Spinal cord (tissue), 10 donors: ENCODE measurements at places on chromosomes 5 and 9.

DNA sequence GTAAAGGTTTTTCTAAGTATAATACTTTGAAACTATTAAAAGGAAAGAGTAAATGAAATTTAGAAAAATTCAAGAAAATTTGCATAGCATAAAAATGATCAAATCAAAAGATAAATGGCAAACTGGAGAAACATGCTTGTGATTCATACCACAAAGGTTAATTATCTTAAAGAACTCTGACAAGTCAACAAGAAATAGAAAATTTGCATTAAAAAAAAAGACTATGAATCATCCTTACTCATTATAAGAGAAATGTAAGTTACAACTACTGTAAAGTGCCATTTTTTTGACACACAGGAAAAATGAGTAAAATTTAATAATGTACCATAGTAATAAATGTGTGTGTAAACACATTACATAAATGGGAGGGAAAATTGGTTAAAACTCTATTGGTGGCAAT, 624.4 kb upstream of the C9orf72 start:
- no peaks in the 10 kb centered on the region for H3K4me1 ChIP-seq
- H3K27ac ChIP-seq: no peak overlapping the region
- H3K4me3 ChIP-seq: no peak overlapping the region
- no peaks in the 10 kb centered on the region for H3K36me3 ChIP-seq
- H3K27me3 ChIP-seq: no peaks in the 10 kb centered on the region

DNA sequence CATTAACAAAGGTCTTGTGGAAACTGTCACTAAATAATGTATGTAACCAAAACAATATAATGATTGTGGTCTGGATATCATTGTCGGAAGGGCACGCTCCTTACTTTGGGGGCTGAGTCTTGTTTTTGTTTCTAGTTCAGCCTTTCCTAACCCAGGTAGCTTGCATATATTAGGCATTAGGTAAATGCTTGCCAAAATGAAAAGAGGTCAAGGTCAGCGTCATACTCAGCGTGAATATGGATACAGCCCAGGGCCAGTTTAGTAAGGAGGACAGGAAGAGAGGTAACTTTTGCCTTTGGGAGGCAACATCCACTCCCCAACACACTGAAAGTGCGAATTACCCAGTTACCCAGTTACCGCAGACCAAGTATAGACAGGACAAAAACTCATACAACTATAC, 171.4 kb downstream of the RAB3C start:
- no peaks in the 10 kb centered on the region for H3K36me3 ChIP-seq
- H3K27ac ChIP-seq: no peak overlapping the region
- no peaks in the 10 kb centered on the region for H3K27me3 ChIP-seq
- no peak overlapping the region for H3K4me3 ChIP-seq

GRCh38 chr5:168898247-168898911, 319.2 kb upstream of the PANK3 start:
- no peaks in the 10 kb centered on the region for H3K27me3 ChIP-seq
- H3K4me1 ChIP-seq: no peaks in the 10 kb centered on the region
- H3K27ac ChIP-seq: no peak overlapping the region

DNA sequence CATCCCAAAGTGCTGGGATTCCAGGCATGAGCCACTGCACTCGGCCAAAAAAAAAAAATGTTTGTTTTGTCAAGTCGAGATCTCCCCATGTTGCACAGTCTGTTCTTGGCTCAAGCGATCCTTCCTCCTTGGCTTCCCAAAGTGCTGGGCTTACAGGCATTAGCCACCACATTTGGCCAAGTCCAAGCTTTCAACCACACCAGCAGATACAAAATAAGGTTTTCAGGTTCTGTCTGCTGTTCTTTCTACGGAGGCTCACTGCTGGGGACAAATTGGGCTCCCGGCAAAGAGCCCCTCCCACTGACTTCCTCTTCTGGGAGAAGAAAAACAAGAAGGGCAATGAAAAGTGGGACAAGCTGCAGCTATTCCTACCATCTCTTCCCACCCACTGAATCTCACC, 37.6 kb upstream of the GGTA1 start:
- H3K36me3 ChIP-seq: no peaks in the 10 kb centered on the region
- H3K27ac ChIP-seq: no peak overlapping the region
- H3K4me3 ChIP-seq: no peak overlapping the region
- H3K27me3 ChIP-seq: no peaks in the 10 kb centered on the region
- DNase-seq: no peak
- H3K4me1 ChIP-seq: no peaks in the 10 kb centered on the region

DNA sequence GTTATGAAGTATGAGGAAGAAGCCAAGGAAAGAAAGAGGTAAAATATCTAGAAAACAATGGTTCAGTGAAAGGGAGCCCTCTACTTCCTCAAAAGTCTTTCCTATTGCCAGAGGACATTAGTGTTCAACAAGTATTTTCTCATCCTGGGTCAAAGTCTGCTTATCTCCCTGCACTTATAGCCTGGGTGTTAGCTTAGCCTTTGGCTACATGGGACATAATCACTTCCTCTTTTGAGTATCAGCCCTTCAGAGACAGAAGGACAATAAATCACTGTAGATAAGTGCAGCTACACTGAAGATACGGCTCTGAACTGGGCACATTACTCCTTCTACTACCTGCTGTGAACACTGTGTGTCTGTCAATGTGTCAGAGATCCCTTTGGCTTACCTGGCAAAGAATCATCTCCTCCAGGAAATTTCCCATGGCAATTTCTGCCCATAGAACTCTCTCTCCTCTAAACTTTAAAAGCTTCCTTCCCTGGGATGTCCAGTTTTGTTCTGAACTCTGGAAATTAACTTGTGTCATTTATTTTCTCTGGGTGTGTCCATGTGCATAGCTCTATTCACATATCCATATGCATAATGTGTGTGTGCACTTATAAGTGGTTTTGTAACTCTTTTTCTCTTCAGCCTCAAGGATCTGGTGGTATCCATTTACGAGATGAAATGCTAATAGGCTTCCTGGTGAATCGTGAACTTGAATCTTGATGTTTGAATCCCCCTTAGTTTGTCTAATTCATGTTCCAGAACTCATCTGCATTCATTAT, 30.0 kb upstream of the RECK start:
- H3K36me3 ChIP-seq: no peaks in the 10 kb centered on the region
- peaks cover 17% of the 10 kb centered on the region for H3K27me3 ChIP-seq
- DNase-seq: no peak
- H3K4me1 ChIP-seq: no peaks in the 10 kb centered on the region
- no peak overlapping the region for H3K4me3 ChIP-seq

DNA sequence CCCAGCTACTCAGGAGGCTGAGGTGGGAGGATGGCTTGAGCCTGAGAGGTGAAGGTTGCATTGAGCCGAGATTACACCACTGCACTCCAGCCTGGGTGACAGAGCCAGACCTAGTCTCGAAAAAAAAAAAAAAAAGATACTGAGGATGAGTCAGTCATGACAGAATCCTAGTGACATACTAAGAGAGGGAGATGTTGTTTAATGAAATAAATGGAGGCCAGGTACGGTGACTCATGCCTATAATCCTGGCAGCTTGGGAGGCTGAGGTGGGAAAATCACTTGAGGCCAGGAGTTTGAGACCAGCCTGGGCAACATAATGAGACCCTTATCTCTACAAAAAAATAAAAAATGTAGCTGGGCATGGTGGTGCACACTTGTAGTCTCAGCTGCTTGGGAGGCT, 107.2 kb downstream of the ZFAND5 start:
- no peak overlapping the region for H3K4me3 ChIP-seq
- no peak for DNase-seq
- H3K27ac ChIP-seq: no peak overlapping the region
- H3K4me1 ChIP-seq: no peaks in the 10 kb centered on the region

- DNase-seq: no peak
- H3K4me3 ChIP-seq: no peak overlapping the region
- no peak overlapping the region for H3K27ac ChIP-seq
- H3K4me1 ChIP-seq: no peaks in the 10 kb centered on the region
- H3K27me3 ChIP-seq: no peaks in the 10 kb centered on the region
Observed at GRCh38 chr9:112076814-112077213, 98.3 kb downstream of the SUSD1 start.
